ENCODE measurements at places on chromosomes 5 and 9.

GRCh38 chr5:77957081-77957480 lies 180.9 kb upstream of the TBCA start:
- DNase-seq = no peak

GRCh38 chr9:114126247-114127060 lies 27.4 kb upstream of the KIF12 start:
- DNase-seq = no peak

DNA sequence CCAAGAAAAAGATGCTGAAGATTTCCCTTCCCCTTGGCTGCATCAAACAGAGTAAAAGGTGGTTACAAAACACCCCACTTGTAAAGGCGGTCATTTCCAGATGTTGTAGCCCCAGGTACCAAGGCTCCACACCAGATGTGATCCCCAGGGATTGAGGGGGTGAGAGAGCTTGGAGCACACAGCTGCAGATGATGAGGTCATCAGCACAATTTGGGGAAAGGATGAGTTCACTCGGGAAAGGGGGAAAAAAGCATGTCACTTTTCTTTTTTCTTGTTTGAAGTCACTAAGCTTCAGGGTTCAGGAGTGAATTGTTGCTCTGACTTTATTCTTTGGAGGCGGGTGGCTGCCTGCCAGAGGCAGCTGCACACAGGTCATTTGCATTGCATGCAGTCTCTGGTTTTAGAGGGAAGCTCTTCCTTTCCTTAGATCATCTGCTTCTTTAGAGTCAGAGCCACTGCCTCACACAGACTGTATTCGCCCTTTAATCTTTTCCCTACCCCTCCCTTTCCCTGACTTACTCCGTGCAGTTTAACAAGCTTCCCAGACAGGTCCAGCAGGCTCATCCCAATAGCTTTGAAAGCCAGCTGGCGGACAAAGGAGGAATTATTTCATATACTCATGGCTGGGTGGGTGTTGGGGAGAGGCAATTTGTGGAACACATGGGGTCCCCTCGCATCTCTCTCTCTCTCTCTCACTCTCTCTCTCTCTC lies 409.3 kb upstream of the SLC24A2 start:
- no peak for DNase-seq

GRCh38 chr9:92962846-92963245 lies 15.5 kb downstream of the FGD3 start:
- no peak for DNase-seq

GRCh38 chr5:76269932-76270610 lies 133.0 kb upstream of the IQGAP2 start:
- DNase-seq = no peak

DNA sequence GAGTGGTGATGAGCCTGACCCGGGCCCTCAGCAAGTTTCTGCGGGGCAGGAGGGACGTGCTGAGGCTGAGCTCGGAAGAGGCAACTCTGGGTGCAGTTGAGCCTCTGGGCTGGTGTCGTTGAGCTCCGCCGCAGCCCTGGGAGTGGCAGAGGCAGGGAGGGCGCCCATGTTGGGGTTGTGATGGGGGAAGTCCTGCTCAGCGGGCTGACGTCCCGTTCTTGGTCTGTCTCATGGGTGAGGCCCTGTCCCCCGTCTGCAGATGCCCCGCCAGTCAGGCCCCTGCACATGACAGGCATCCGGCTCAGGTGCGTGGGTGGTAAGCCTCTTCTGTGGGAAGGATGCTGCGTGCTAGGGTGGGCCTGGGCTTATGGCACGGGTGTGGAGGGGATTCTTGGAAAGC lies 64.3 kb downstream of the RXRA start:
- no peak for DNase-seq

DNA sequence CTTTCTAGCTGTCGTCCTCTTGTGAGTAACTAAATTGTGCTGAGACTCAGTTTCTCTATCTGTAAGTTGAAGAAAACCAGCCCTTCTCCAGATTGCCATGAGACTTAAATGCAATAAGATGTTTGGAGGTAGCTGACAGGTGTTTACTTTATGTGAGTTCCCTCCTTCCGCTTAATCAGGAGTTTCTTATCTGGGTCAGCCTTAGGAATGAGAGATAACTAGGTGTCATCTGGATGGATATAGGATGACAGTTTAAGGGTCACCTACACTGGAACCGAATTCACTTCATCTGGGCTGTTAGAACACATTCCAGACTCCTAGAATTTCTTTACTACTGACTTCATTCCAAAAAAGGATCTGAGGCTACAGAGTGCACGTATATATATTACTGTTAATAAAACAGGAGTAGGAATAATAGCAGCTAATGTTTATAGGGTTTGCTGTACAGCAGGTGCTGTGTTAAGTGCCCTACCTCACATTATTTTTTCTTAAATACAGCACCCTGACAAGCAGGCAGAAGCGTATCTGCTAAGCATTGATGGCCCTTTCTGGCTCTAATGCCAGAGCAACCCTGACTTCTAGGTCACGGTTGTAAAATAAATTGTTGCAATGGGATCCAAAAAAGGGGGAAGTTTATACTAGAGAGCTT lies 30.0 kb upstream of the CPEB4 start:
- DNase-seq = no peak

DNA sequence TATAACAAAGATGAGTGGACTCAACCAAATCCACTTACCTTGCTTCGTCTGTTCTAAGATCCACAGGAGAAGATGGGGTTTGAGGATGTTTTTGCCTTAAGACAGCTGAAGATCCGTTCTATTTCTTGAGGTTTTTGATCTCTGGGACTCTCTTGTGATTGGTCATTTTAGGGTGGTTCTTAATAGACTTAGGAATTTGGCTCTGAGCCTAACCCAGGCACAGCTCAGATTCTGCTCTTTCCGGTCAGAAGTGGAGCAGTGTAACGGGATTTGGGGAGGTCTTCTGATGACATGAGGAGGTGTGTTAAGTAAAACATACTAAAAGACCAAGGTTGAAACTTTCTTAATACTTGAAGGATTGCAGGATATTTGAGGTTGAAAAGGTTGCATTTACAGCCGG lies 166.9 kb downstream of the DMRT2 start:
- no peak for DNase-seq

DNA sequence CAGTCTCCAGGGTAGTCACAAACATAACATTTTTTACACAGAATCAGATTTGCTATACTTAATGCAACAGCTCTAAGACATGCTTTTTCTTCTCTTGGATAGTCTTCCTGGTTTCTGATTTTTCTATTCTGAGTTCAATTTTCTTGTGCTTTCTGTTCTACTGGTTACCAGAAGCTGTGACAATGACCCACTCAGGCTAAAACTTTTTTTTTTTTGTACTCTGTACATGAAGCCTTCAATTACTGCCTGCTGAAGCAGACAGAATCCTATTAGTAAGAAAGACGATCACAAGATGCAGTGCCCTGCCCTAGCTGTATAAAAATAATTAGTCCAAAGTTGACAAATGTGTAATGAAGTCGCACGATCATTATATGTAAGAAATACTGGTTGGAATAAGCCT lies 231.1 kb upstream of the TBCA start:
- no peak for DNase-seq

DNA sequence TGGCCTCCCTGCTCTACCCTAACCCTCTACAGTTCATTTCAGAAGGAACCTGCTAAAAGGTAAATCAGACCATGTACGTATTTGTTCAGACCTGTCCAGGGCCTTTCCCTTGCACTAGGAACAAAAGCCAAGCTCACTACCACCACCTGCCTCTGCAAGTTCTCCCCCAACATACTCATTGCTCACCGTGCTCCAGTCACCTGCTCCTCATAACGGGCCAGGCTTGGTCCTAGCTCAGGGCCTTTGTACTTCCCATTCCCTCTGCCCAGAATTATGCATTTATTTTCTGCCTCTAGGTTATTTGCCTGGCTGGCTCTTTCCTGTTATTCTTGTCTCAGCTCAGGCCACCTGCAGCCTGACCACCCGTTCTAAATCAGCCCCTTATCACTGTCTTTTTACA lies 4.8 kb upstream of the FGF1 start:
- no peak for DNase-seq

DNA sequence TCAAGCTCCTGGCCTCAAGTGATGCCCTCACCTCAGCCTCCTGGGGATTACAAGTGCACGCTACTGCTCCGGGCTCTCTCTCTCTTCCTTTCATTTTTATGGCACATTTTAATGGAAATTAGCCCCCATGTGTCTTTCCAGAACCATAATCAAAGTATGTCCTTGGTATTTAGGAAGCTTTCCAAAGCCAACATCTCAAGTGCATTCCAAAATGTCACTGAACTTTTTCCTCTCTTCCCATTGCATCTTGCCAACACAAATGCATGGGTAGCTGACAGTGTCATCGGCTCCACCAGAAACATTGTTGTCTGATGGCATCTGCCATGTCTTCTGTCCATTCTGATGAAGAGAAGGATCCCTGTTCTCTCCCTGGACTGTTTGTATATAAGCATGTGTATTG lies 90.5 kb upstream of the ANXA1 start:
- DNase-seq = no peak

- no peak for DNase-seq
Measured at GRCh38 chr5:121667292-121667691, 184.4 kb upstream of the FTMT start.

GRCh38 chr9:99266255-99267023 lies 44.4 kb downstream of the SEC61B start:
- peak; percentile 79 for DNase-seq

GRCh38 chr5:63154476-63155309 lies 576.1 kb downstream of the LRRC70 start:
- no peak for DNase-seq

DNA sequence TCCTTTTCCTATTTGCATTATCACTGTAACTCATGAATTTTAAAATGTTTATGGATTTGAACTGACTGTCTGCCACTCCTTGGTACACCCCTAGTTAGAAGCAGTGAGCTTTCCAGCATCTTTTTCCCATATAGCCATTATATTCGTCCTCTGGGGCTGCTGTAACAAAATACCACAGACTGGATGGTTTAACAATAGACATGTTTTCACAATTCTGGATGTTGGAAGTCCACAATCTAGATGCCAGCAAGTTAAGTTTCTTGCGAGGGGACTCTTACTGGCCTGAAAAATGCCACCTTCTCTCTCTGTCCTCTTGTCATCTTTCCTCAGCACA lies 530.0 kb downstream of the SEMA5A start:
- DNase-seq = no peak

GRCh38 chr5:127210042-127210441 lies 80.6 kb upstream of the MEGF10 start:
- DNase-seq = no peak

DNA sequence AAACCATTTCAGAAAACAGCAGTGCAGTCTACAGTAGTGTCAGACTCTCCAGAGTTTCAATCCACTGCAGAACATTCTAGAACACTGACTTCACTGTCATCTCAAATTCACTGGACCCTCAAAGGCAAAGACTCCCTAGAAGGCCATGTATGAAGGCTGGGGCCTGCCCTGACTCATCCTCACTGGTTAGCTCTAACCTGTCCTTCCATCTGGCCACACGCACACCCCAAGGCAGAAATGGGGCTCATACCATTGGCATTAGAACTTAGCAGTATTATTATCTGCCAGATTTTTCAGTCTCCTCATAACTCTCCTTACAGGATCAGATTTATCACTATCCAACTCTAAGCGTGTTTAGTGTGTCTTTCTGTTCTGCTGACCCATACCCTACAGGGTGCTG lies 20.4 kb downstream of the S1PR3 start:
- DNase-seq = no peak

GRCh38 chr9:123789554-123790292 lies 140.2 kb downstream of the DENND1A start:
- no peak for DNase-seq

GRCh38 chr5:97127727-97128126 lies 14.7 kb downstream of the LIX1 start:
- DNase-seq = no peak

GRCh38 chr5:1383886-1384401 lies 39.0 kb upstream of the CLPTM1L start:
- no peak for DNase-seq

DNA sequence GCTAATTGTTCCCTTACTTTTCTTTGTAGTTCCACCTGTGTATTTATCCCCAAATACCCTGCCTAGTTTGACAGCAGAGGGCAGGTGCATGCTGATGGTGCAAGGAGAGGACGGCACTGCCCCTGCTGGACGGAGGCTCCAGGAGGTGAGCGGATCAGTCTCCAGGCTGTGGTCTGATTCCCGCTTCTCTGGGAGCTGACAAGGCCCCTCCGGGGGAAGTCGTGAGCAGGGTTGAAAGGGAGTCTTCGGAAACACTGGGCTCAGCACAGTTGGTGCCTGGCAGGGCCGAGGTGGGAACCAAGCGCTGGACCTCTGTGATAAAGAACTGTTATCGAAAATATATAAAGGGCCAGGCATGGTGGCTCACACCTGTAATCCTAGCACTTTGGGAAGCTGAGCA lies 52.9 kb downstream of the RASGEF1C start:
- no peak for DNase-seq

- no peak for DNase-seq
Measured at GRCh38 chr5:45038366-45038987, 229.7 kb downstream of the MRPS30 start.

DNA sequence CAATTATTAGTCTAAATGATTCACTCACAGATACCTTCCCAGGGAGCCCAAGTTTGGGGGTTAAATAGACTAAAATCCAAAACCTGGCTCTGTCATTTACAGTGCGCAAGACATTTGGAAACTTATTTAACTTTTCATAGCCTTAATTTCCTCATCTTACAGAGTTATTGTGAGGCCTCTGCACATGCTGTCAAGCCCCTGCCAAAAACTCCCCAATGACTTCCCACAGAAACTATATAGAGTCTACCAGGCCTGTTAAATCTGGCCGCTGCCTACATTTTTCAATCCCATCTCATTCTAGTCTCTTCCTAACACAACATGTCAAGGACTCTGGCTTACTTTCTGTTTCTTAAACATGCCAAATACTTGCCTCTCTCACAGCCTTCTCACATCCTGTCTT lies 412.5 kb downstream of the ELAVL2 start:
- no peak for DNase-seq

DNA sequence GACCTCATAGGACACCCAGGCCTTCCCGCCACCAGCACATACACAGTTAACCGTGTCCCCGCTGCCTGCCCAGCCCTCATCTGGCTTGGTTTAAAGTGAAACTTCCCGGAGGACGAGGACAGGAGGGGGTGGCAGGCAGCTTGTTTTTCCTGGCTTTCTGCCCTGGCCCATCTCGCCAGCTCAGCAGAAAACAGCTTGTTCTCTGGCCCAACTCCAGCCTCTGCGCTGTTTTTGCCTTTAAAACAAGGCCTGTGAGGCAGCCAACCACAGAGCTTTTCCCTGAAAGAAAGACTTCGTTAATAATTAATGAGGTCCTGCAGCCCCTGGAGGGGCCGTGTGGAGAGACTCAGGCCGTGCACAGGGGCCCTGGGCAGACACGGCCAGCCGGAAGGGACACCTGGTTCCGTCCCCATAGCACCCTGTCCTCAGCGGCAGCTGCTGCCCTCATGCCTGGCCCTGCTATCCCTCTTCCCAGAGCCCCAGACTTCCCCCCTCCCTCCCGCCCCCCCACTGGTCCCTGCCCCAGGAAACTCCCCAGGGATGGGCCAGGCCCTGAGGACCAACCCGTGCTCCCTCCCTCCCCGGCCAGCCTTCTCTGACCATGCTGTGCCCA lies 108.7 kb downstream of the RXRA start:
- peak; percentile 90 for DNase-seq

DNA sequence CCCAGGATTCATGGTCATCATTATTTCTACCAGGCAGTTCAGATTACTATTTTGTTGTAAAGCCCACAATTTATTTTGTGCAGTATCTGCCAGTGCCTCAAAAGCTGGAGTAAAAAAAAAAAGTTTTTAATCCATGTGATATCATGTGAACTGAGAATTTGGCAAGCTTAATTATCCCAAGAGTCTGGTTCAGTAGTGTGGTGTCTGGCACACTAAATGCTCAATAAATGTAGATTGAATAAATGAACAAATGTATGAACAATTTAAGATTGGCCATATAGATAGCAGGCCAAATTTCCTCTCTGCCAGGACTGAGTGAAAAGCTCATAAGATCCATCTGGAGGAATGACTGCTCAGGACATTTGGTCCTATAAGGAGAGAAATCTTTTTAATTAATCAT lies 533.0 kb downstream of the TLE1 start:
- DNase-seq = no peak
